ENCODE measurements at places on chromosomes 5 and 9.

DNA sequence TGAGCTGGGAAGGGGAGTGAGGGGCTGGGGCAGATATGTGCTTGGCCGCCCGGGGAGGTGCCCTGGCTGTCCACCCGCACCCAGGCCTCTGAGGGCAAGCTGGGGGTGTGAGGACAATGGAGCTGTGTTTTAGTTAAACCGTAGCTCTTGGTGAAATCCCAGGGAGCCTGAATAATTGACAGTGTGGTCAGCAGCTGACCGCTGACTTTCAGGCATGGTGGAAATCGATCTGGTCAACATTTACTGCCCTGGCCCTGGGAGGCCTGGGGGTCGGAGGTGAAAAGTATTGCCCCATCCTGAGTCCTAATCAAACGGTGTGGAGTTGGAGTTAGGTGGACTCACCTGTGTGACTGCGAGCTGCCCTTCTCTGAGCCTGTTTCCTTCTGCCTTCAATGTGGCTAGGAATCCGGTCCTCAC is 31.2 kb upstream of the CRB2 start:
- DNase-seq: no peak

- DNase-seq: no peak
Measured at GRCh38 chr9:90801973-90802322, 329 bp downstream of the SYK start.

GRCh38 chr9:134648701-134649530 is 7.3 kb downstream of the COL5A1 start:
- DNase-seq: no peak

GRCh38 chr5:65141493-65141892 is 340.2 kb downstream of the ADAMTS6 start:
- no peak for DNase-seq

GRCh38 chr5:138938526-138938925 is 63.4 kb upstream of the LRRTM2 start:
- peak; percentile 33 for DNase-seq

- peak; percentile 63 for DNase-seq
Measured at GRCh38 chr9:112487008-112487798, 576 bp downstream of the KIAA1958 start.

DNA sequence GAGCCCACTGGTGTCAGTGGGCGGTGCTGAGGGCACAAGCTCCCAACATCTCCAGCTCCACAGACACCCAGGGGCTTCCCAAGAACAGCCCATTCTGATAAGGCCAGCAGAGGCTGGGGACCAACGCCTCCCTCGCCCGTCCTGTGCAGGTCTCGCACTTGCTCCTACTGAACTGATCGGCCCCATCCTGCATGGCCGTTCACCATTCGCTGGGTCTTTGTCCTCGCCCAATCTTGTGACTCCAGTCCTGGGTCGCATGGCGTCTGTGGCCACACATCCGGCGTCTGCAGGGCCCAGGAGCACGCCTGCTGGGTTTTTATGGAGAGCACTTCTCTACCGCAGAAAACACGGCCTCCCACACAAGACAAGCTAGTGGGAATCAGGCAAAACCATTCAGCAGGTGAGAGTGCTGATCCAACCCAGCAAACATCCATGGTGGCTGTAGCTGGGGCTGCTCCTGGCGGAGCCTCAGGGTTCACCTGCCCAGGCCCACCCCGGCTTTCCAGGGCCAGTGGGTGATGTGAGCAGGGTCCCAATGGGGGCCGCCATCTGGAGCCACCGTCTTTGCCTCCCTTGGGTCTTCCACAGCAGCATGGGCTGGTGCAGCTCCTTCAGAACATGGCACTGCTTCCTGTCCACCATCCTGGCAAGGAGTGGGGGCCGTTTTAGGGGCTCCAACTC is 7.4 kb downstream of the LRRC14B start:
- DNase-seq: no peak

GRCh38 chr5:59279979-59280378 is 613.5 kb downstream of the PDE4D start:
- no peak for DNase-seq

GRCh38 chr5:138273834-138274188 is 610 bp downstream of the GFRA3 start:
- DNase-seq: no peak

GRCh38 chr9:108374626-108375025 is 481.2 kb downstream of the ACTL7B start:
- no peak for DNase-seq

GRCh38 chr9:137136881-137137607 is 1.9 kb upstream of the GRIN1 start:
- DNase-seq: no peak

GRCh38 chr9:124303762-124304161 is 46.0 kb downstream of the NEK6 start:
- no peak for DNase-seq

GRCh38 chr5:16461782-16462181 is 3.8 kb downstream of the ZNF622 start:
- DNase-seq: no peak

DNA sequence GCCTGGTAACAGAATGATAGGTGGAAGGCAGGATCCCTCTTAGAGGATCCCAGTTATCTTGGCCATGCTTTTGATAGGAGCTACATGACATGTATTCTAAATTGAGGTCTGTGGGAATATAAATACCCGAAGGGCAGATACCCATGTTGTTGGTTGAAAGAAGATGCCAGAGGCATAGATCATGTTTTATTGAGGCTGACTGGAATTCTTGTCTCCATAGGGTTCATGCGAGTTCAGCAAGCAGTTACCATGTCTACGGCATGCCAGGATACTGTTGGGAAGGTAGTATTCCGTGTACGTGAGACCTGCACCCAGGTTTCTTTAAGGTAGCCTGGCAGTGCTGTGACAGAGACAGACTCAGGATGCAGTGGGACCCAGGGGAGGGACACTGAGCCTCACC is 230.7 kb downstream of the NR3C1 start:
- no peak for DNase-seq

GRCh38 chr9:82777366-82777765 is 285.6 kb downstream of the RASEF start:
- no peak for DNase-seq

- no peak for DNase-seq
Measured at GRCh38 chr9:17556255-17556654, 22.6 kb upstream of the SH3GL2 start.

All from OCI-M1 (cell line).